ENCODE measurements at places on chromosomes 11 and 22.

DNA sequence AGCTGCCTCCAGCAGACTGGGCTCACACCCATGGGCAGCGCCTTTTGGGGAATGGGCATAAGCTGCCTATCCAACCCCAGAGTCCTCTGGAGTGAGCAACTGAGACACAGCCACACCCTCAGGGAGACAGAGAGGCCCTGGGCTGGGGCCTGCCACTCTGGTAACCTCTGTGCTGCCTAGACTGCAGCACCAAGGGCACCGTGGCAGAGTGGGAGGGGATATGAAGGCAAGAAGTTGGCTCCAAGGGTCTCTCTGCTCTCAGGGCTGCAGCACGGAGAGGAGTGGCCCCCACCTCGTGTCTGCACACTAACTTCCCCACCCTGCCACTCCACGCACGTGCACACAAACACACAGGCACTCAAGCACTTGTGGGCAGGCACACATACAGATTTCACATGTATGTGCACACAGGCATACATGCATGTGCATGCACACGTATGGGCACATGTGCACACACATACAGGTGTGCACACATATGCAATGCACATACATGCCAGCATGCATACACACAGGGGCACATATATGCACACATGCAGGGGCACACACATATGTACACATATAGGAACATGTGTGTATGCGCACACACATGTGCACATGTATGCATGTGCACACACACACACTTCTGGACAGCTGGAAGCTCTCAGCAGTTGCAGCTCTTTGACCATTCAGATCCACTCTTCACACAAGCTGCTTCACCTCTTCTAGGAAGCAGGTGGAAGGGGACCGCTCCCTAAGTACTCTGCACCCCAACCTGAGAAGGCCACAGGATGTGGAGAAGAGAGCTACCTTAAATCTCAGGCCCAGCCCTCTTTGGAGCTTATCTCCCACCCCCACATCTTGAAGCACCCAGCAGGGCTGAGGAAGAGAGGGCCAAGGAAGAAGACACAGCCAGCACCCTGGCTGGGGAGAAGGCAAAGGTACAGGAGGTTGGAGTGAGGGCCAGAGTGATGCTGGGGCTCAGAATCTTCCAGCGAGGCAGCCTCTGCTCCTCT lies 4.3 kb downstream of the IGSF9B start:
- peaks cover 38% of the 10 kb centered on the region for H3K4me1 ChIP-seq
- no peaks in the 10 kb centered on the region for H3K27me3 ChIP-seq
- no peaks in the 10 kb centered on the region for H3K36me3 ChIP-seq
- DNase-seq: no peak
- no peak overlapping the region for H3K4me3 ChIP-seq
- no peak overlapping the region for H3K27ac ChIP-seq

- H3K27ac ChIP-seq: no peak overlapping the region
- no peak for DNase-seq
- no peaks in the 10 kb centered on the region for H3K27me3 ChIP-seq
- H3K4me1 ChIP-seq: no peaks in the 10 kb centered on the region
These were observed 9.4 kb downstream of the INPPL1 start for GRCh38 chr11:72233773-72234513.

- peak overlapping the region; percentile 41 for H3K27ac ChIP-seq
- peaks cover 10% of the 10 kb centered on the region for H3K36me3 ChIP-seq
- no peak overlapping the region for H3K4me3 ChIP-seq
- no peaks in the 10 kb centered on the region for H3K27me3 ChIP-seq
- no peak for DNase-seq
These were observed 2.7 kb upstream of the RCE1 start for GRCh38 chr11:66840317-66841091.

DNA sequence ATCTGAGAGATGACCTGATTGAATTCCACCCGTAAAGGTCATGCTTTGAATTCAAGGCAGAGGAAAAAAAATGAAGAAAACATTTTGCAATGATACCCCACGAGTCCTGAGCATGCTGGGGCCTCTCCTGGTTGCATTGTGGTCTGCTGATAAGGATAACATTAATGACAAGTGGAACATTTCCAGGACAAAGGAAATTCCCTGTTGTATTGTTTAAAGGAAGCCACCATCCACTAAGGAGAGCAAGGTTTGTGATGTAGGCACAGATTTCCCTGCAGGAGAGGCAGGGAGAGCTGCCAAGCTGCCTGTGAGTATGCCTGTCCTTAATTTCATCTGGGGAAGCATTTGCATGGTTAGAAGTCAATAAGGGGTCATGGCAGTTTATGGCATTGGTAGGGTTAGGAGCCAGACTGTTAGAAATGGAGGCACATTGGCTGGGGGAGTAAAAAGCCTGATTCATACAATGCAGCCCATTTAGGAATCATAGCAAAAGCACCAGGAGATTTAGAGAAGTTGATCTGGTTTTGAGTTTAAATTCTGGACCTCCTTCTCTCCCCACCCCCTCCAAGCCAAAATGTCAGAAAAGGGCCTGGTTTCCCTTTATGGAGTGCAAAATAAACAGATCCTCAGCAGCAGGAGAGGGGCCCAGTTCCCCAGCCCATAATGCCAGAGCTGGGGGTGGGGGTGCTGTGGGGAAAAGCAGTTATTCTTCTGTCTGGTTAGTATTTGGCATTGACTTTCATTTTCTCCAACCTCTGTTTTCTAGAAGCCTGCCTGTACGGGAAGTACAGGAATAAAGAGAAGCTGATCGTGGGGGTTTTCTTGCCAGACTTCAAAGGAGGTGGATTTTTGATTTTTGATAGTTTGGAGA lies 22.1 kb downstream of the FLI1 start:
- H3K36me3 ChIP-seq: peaks cover 6% of the 10 kb centered on the region
- H3K27ac ChIP-seq: peak overlapping the region; percentile 67
- no peak for DNase-seq
- peaks cover 76% of the 10 kb centered on the region for H3K4me1 ChIP-seq
- peak overlapping the region; percentile 13 for H3K4me3 ChIP-seq

DNA sequence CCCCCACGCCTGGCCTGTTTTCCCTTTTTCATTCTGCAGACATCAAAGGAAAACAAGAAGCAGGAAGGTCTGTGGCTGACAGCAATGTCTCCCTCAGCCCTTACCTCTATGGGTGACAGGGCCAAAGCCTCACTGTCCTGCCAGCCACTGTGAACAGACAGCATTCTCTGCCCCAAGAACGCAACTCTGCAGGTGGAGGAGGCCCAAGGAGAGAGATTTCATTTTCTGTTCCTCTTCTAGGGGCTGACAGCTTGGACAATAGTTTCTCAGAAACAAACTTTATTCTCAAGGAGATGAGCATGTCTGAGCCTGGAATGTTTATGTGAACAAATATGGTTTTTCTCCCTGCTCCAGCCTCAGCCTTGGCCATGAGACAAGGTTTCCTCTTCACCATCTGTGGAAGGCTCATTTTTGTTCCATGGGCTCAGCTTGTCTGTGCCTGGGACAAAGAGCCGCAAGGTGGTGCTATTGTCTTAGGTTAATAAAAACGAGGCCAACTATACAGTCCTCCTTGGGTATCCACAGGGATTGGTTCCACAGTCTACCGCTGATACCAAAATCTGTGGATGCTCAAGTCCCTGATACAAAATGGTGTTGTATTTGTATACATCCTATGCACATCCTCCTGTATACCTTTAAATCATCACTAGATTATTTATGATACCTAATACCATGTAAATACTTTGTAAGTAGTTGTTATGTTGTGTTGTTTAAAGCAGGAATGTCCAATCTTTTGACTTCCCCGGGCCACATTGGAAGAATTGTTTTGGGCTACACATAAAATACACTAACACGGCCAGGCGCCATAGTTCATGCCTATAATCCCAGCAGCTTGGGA lies 5.8 kb downstream of the PIWIL3 start:
- no peak overlapping the region for H3K4me3 ChIP-seq
- no peak overlapping the region for H3K27ac ChIP-seq
- H3K27me3 ChIP-seq: no peaks in the 10 kb centered on the region
- H3K4me1 ChIP-seq: no peaks in the 10 kb centered on the region
- DNase-seq: no peak
